ENCODE measurements at places on chromosomes 6 and 20.

DNA sequence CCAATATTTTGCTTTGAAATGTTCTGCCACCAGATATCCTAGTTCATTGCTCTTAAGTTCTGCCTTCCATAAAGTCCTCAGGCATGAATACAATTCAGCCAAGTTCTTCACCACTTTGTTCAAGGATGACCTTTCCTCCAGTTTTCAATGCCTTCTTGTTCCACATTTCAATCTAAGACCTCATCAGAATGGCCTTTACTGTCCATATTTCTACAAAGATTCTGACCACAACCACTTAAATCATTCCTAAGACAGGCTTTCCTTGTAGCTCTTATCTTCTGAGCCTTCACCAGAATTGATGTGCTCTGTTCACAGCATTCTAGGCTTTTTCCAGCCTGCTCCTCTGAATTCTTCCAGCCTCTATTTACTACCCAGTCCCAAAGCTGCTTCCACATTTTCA is 319.0 kb downstream of the HACE1 start:
- DNase-seq, result no peak

GRCh38 chr6:24154121-24154520 is 28.1 kb downstream of the NRSN1 start:
- no peak for DNase-seq

GRCh38 chr6:157825243-157825904 is 2.3 kb downstream of the SNX9 start:
- no peak for DNase-seq

DNA sequence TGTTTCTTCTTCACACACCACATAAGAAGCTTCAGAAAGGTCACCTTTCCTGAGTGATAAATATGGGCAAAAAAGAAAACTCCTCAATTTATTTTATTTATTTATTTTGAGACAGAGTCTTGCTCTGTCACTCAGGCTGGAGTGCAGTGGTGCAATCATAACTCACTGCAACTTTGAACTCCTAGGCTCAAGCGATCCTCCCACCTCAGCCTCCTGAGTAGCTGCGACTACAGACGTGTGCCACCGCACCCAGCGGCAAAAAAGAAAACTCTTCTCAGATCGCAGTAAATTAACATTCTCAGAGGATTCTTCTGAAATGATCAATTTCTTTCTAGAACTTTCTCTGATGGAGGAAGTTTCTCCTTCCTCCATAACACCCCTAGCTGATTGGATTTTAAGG is 111.2 kb downstream of the TRERF1 start:
- no peak for DNase-seq

DNA sequence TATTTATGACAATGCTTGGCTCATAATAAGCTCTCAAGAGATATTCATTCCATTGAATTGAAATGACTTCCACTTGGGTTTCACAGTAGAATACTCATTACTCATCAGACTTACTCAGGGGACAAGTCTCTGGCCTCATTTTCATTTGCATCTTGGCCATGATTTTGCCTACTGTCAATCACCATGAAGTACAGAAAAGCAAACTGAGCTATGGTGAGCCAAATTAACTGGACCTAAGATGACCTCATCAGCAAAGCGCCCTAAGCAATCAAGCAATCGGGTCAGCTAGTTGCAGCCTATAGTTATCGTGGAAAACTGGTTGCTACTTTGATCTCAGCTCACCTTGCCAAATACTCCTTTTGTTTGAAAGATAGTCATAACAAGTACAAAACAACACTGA is 494.7 kb upstream of the SLC35B3 start:
- no peak for DNase-seq

DNA sequence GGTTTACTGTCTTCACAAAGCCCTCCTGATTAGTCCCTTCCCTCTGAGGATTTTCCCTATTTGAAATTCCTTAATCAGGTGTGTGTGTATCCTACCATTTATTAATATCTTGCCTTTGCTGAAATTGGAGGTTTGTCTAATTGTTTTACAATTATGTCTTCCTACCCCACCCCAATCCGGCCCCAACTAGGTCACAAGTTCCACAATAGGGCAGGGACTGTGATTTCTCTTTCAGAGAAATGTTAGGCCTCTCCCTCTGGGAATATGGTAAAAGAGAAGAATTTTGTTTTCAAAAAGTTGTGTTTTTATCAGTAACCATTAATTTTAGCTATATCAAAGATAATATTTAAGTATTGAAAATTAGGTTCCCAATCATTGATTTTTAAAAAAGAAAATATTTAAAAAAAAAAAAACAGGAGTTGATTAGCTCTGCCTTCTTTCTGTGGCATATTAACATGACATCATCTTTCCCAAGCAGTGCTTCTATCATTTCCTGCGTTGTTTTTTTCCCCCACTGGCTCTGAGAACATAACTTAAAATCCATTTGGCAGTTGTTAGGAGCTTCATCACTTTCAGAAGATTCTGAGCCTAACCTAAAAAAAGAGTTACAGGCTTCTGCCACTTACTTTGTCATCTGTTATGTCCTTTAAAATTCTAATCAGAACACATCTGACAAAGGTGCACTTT is 36.1 kb downstream of the BLOC1S5 start:
- no peak for DNase-seq

DNA sequence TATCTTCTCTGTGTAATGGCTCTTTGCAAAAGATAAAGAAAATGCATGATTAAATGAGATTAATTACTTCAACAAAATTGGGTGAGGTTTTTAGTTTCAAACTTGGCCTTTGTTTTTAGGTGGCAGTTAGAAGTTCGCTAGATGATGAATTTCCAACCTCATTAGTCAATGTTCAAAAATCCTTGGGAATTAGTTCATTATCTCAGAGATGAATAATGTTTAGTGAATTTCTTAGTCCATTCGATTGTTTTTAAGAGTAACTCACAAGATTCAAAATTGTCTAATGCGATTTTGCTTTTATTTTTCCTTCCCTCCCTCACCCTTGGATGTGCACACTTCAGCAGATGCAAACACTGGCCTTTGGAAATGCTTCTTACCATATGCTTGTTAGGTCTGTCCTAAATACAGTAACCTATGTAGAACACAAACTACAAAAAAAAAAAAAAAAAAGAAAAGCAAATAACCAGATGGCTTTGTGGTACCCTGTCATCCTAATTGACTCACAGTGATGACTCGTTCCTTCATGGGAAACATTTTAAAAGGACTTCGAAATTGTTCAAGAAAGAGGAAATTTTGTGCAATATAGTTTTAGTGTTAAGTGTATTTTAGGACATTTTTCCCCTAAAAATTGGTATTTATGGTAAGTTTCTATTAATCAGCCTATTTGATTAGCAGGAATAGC is 66.7 kb downstream of the FAM229B start:
- DNase-seq, result no peak

DNA sequence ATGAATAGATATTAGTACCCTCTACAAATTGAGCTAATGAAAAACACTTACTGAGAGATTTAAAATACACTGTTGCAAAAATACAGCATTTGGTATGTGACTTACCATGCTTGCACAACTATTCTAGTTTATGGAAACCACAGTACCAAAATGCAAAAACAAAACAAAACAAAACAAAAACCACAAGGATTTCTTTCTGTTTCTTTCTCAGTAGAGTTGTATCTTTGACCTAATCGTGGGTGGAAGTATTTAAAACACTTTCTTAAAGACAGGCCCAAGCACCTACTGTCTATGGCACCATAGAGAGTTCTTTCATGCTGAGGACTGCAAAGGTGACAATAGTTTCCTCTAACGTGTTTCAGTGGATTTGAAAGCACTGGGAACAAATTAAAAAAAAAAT is 95.3 kb upstream of the C6orf118 start:
- no peak for DNase-seq

GRCh38 chr6:139988685-139989084 is 614.2 kb upstream of the CITED2 start:
- DNase-seq, result no peak

DNA sequence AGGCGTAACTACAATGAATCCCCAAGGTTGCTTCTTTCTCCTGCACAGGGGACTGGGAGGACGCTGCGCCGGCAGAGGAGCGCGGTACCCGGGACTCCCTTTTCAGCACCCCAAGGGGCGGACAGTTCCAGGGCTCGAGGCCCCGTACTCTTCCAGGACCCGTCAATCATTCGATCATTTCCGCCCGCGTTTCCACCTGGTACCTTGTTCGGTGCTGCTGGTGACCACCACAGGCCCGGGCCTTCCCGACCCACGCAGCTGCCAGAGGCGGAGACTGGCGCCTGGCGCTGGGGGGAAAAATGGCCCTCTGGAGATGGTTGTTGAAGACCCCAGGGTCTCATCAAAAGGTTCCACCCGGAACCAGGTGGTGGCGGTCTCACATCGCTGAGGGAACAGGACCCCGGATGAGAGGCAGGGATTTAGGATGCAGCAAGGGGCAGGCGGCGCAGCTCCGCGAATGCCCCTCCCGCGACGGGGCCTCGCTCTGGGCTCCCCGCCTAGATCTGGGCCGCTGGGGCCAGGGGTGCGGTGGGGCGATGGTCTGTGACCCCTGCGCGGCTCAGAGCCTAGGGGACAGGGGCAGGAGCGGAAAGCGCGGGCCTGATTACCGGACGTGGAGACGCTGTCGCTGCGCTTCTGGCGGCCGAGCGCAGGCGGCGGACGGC is 744 bp downstream of the VSX1 start:
- no peak for DNase-seq

GRCh38 chr20:25160467-25160866 is 35.0 kb upstream of the ENTPD6 start:
- no peak for DNase-seq

Measured in head of caudate nucleus (tissue), 42 donors.